ENCODE measurements at places on chromosomes 3 and 15.

- DNase-seq = no peak
These were observed 66.4 kb upstream of the MCTP2 start for GRCh38 chr15:94164971-94165370.

DNA sequence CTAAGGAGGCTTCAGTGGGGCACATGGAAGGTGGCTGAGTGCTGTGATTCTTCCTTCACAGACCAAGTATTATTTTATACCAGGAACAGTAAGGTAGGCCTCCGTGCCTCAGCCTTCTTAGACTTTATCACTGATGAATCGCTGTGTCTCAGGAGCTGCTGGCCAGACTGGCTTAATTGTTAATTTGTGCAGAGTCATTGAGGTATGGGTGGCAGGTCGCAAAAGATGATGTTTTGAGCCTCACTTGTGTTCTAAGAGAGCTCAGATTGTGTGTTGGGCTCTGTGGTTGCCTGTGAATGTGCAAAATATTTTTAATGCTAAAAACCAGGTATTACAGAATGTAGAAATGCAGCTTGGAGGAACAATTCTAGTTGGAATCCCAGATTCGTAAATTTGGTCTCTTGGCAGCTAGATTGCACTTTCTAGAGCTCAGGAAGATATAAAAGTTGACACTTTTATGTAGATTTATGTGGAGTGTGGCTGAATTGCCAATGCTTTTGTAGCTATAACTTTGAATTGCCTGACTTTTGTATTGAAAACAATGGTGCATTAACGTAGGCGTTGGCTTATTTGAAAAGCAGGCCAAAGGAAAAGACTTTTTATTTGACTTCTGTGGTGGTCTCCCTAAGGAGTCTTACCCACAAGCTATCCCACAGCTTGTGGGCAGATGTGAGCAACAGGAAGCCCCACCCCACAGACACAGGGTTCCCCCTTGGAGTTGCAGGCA lies 53.4 kb downstream of the LARS2 start:
- no peak for DNase-seq

GRCh38 chr3:141708367-141708766 lies 29.7 kb upstream of the RNF7 start:
- no peak for DNase-seq

DNA sequence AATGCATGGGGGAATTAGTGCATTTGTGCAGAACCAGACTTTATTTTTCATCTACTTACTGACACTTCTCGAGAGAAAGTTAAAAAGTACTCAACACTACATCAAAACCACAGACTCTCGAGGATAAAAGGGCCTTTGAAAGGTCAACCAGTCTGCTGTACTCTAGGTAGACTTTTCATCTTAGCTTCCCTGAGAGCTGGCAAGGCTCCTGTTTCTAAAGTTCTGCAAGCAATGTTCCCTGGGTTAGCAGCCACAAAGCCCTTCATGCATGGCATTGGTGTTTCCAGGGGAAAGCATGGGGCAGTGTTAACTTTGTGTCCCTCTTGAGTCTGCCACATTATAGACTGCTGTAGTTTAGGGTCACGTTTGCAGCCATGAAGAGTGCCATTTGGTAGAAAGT lies 106.4 kb upstream of the PFN2 start:
- DNase-seq = no peak

GRCh38 chr15:78810362-78811123 lies 721 bp downstream of the ADAMTS7 start:
- DNase-seq = no peak

- DNase-seq = no peak
These were observed 24.2 kb downstream of the PXYLP1 start for GRCh38 chr3:141255846-141256261.

DNA sequence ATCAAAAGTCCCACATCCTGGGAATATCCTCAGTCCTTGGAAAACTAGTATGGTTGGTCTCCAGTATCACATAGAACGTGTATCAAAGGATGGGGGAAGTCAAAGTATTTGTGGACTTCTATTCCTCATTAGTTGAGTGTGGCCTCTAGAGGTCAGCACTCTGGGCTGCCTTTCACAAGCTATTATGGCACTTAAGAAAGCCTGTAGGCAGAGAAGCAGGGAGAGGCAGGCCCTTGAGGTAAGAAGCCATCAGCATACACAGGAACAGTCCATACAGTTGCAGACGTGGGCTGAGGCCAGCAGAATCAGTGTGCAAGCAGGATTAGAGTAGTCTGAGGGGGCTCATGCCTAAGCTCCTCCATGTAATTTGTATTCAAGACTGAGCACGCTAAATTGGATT lies 341.7 kb downstream of the CLSTN2 start:
- no peak for DNase-seq

GRCh38 chr3:47989981-47990440 lies 26.2 kb downstream of the MAP4 start:
- DNase-seq = peak; percentile 50

DNA sequence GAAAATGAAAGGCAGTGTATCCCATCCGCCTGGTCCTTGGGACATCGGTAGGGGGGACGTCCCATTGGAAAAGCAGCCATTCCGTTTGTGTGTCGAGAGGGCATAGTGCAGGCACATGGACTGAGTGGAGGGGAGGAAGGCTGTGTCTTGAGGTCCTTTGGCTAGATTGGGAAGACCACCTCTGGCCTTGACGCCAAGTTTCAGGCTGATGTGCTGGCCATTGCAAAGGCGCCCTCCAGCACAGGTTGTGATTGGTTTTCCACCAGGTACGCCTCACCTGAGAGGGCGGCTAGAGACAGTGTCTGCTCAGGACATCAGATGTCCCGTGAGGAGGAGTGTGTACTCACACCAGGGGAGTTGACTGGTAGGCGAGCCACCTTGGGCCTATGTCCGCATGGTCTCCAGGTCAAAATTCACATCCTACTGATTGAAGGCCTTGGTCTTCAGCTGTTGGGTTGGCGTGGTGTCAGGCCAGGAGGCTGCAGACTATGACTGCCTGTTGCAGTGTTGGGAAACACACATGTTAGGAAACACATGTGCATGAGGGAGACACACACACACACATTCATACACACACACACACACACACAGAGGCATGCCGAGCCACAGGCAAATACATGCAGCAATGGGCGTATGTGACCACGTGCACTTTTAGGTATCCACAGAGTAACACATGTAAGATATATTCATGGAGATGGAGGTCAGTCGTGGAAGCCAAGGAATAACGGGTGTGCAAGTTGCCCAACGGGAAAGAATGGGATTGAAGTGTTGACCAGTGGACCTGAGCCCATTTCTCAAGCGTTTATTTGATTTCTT lies 98.4 kb downstream of the SNRPN start:
- DNase-seq = no peak
